A549 treated with Mapracorat at 1 μM for 4 hours (cell line): ENCODE measurements at places on chromosomes 3 and 15. TPM values are rescaled to one million over a fixed set of nuclear protein-coding genes. Genes with fewer than 3 reads are reported as not detected.

The XIRP1 gene
- total RNA-seq: 0.12 to 0.23 TPM (median 0.17 TPM) in 5 replicates

The MESP1 gene
- total RNA-seq: 1.7 to 8.1 TPM (median 5.5 TPM) in 5 replicates

The ENTPD3 gene
- total RNA-seq: 0.05 TPM in 1 of 5 replicates, not detected in the others

The ARHGEF26 gene
- total RNA-seq: 7.4 to 10.0 TPM (median 9.0 TPM) in 5 replicates

The GXYLT2 gene
- total RNA-seq: 1.1 to 1.4 TPM (median 1.4 TPM) in 5 replicates

The SV2B gene
- 0.05 to 0.14 TPM (median 0.08 TPM) in 5 replicates for total RNA-seq

The SERINC4 gene
- total RNA-seq: 0.07 to 0.08 TPM in 2 of 5 replicates, not detected in the others

The MELTF gene
- 43.8 to 67.7 TPM (median 59.5 TPM) in 5 replicates for total RNA-seq

The CADPS gene
- not detected in 5 replicates for total RNA-seq

The PLA2G4D gene
- not detected in 5 replicates for total RNA-seq

The GHSR gene
- total RNA-seq: not detected in 5 replicates

The COLQ gene
- total RNA-seq: 0.22 to 0.54 TPM (median 0.28 TPM) in 5 replicates

The AADACL2 gene
- total RNA-seq: not detected in 5 replicates

The DYNLT2B gene
- total RNA-seq: 21.1 to 27.5 TPM (median 23.6 TPM) in 5 replicates

The AGTR1 gene
- 0.32 to 0.72 TPM (median 0.51 TPM) in 5 replicates for total RNA-seq

The RYR3 gene
- total RNA-seq: 0.08 to 0.22 TPM (median 0.09 TPM) in 3 of 5 replicates, not detected in the others

The SENP7 gene
- 1.5 to 2.8 TPM (median 2.5 TPM) in 5 replicates for total RNA-seq

The KBTBD8 gene
- 0.31 to 1.6 TPM (median 0.46 TPM) in 5 replicates for total RNA-seq

The MRAS gene
- 7.7 to 10.5 TPM (median 10.3 TPM) in 5 replicates for total RNA-seq

The GRAMD1C gene
- 0.34 to 0.63 TPM (median 0.41 TPM) in 5 replicates for total RNA-seq

The VPS8 gene
- total RNA-seq: 8.2 to 9.5 TPM (median 8.9 TPM) in 5 replicates

The ANKRD28 gene
- total RNA-seq: 45.5 to 61.6 TPM (median 60.2 TPM) in 5 replicates

The GOLGA8Q gene
- total RNA-seq: 0.17 to 0.22 TPM in 2 of 5 replicates, not detected in the others

The PIK3CA gene
- total RNA-seq: 4.7 to 8.1 TPM (median 6.7 TPM) in 5 replicates

The MPI gene
- total RNA-seq: 27.0 to 40.6 TPM (median 30.8 TPM) in 5 replicates

The CLDN16 gene
- 0.16 TPM in 1 of 5 replicates, not detected in the others for total RNA-seq

The GPR171 gene
- not detected in 5 replicates for total RNA-seq

The PLIN1 gene
- total RNA-seq: 0.06 to 0.17 TPM (median 0.14 TPM) in 4 of 5 replicates, not detected in the other

The KLHL40 gene
- total RNA-seq: not detected in 5 replicates

The C15orf61 gene
- total RNA-seq: 2.6 to 4.6 TPM (median 4.0 TPM) in 5 replicates

The SEMA3F gene
- 11.5 to 17.8 TPM (median 16.4 TPM) in 5 replicates for total RNA-seq

The HRH1 gene
- 5.7 to 8.7 TPM (median 7.3 TPM) in 5 replicates for total RNA-seq

The GRIP2 gene
- 0.63 to 2.0 TPM (median 1.2 TPM) in 5 replicates for total RNA-seq

The STRA6 gene
- 52.1 to 86.8 TPM (median 69.6 TPM) in 5 replicates for total RNA-seq

The LMCD1 gene
- 62.1 to 84.7 TPM (median 72.1 TPM) in 5 replicates for total RNA-seq

The PTX3 gene
- total RNA-seq: 0.70 to 1.4 TPM (median 1.0 TPM) in 5 replicates

The MKRN3 gene
- 1.4 to 2.6 TPM (median 2.0 TPM) in 5 replicates for total RNA-seq

The SMARCC1 gene
- total RNA-seq: 20.8 to 25.8 TPM (median 24.2 TPM) in 5 replicates

The ACAN gene
- total RNA-seq: 0.77 to 0.99 TPM (median 0.84 TPM) in 5 replicates

The TTC21A gene
- total RNA-seq: 1.5 to 2.7 TPM (median 2.2 TPM) in 5 replicates

The MYL3 gene
- total RNA-seq: not detected in 5 replicates

The CHRNA7 gene
- 4.1 to 5.0 TPM (median 4.3 TPM) in 5 replicates for total RNA-seq

The CPN2 gene
- total RNA-seq: not detected in 5 replicates

The MRPL3 gene
- 93.1 to 107 TPM (median 95.8 TPM) in 5 replicates for total RNA-seq

The CCDC80 gene
- 35.4 to 71.1 TPM (median 52.7 TPM) in 5 replicates for total RNA-seq
